ENCODE measurements at places on chromosomes 6 and 20. TPM values are rescaled to one million over a fixed set of nuclear protein-coding genes. Genes with fewer than 3 reads are reported as not detected.

The DACT2 gene
- total RNA-seq: not detected

The MYH7B gene
- total RNA-seq: not detected

The KHDC1 gene
- total RNA-seq: 8.2 TPM

The CAPN11 gene
- total RNA-seq: not detected

The FAXC gene
- not detected for total RNA-seq

The EGFL8 gene
- total RNA-seq: 4.9 TPM

The SASH1 gene
- total RNA-seq: 0.15 TPM

The OSBPL2 gene
- total RNA-seq: 22.6 TPM

The STX11 gene
- not detected for total RNA-seq

All from Karpas-422 (cell line).